ENCODE measurements at places on chromosomes 1 and 21.

- DNase-seq, result no peak
Measured at GRCh38 chr1:151486557-151486956, 24.6 kb upstream of the CGN start.

DNA sequence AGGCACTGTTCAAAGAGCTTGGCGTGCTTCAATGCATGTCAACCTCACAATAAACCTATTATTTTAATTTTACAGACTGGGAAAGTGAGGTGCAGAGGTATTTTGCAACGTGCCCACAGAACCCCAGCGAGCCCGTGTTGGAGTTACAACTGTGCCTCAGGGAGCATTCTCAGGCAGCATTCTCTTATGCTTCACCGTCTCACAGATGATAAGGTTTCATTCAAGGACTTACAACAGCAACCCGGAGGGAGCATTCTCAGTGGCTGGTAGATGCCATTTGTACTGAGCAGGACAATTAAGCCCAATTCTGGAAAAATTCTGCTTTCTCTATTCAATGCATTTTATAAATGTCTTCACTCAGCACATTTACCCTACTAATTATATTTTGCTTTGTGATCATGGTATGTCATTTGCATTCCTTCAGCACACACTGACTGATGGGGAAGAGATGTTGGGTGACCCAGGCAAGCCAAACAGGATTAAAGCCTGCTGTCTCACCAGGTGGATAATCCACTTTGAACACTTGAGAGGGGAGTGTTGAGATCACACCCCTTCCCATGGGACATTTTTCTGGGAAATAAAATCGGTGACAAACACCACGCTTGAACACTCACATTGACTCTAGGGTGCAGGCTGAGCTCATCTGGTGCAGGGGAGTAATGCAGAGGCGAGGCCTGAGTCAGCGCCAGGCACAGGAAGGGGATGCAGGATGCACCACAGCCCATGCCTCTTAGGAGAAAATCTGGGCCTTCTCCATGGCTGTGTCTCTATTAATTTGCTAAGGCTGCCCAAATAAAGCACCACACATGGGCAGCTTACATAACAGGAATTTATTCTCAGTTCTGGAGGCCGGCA lies 113.9 kb downstream of the CLIC6 start:
- DNase-seq, result no peak

DNA sequence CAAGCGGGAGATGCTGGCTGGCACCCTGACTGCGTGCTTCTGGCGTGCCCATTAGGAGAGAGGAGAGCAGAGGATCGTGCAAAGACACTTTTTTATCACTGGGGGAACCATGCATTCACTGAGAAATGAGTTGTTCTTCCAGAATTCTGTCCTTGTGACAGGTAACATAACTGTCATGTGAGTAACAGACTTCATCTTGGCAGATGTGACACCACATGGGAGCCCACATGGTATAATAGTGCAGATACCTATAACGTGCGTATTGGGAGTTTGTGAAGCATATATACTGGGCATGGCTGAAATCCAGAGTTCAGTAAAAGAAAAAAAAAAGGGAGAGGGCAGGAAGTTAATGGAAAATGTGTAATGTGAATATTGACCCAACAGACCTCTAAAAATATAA lies 159.6 kb upstream of the BACE2 start:
- DNase-seq, result no peak

- no peak for DNase-seq
Measured at GRCh38 chr1:201072922-201073321, 39.3 kb downstream of the CACNA1S start.

DNA sequence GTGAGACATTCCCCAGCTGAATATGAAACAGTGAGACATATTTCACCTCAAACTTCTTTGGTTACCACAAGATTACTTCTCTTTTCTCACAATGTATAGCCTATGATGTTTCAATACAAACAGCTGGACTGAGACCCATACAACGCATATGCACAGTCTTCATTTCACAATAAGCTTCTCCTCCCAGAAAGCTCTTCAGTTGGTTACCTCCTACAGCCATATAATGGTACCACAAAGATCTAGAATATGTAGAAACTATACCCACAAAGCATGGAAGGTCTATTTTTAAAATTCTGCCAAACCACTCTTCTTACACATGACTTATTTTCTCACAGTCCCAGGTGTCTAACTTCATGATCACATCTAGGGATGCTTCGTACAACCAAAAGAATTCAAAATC lies 70.8 kb downstream of the JAK1 start:
- no peak for DNase-seq

- no peak for DNase-seq
Measured at GRCh38 chr1:61936839-61937238, 194.6 kb downstream of the PATJ start.

DNA sequence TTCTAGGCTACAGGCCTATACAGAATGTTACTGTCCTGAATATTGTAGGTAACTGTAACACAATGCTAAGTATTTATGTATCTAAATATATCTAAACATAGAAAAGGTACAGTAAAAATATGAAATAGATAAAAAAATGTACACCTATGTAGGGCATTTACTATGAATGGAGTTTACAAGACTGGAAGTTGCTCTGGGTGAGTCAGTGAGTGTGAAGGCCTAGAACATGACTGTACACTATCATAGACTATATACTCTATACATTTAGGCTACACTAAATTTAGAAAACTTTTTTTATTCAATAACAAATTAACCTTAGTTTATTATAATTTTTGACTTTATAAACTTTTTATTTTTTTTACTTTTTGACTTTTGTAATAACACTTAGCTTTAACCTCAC lies 136.9 kb downstream of the DUSP10 start:
- DNase-seq, result no peak

- DNase-seq, result no peak
Measured at GRCh38 chr1:7810395-7810794, 26.3 kb downstream of the PER3 start.

DNA sequence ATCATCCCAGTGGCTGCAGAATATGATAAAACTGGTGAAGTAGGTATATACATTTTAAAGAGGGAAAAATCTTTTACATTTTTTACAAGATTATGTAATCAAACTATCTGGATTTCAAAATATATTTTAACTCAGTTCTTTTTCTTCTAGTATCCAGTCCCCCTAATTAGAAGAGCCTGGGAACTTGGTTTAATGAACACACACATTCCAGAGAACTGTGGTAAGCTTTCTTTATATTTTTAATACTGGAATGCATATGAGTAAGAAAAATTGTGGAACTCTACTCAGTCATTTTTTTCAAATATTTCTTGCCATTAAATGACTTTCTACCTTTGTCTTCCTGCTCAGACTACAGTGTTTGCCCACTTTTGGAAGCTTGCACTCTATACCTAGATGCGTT lies 8.2 kb downstream of the ACADM start:
- no peak for DNase-seq

DNA sequence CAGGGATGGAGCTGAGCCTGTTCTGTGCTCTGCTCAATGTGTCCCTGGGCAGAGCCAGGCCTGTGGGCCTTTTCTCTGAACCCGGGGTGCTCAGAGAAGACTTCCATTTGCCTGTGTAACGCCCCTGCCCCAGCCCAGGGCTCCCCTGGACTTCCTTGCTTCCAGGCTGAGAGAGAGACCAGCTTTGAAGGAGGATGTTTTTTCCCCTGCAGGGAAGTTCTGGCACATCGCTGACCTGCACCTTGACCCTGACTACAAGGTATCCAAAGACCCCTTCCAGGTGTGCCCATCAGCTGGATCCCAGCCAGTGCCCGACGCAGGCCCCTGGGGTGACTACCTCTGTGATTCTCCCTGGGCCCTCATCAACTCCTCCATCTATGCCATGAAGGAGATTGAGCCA lies 10.2 kb downstream of the SMPDL3B start:
- DNase-seq, result no peak

DNA sequence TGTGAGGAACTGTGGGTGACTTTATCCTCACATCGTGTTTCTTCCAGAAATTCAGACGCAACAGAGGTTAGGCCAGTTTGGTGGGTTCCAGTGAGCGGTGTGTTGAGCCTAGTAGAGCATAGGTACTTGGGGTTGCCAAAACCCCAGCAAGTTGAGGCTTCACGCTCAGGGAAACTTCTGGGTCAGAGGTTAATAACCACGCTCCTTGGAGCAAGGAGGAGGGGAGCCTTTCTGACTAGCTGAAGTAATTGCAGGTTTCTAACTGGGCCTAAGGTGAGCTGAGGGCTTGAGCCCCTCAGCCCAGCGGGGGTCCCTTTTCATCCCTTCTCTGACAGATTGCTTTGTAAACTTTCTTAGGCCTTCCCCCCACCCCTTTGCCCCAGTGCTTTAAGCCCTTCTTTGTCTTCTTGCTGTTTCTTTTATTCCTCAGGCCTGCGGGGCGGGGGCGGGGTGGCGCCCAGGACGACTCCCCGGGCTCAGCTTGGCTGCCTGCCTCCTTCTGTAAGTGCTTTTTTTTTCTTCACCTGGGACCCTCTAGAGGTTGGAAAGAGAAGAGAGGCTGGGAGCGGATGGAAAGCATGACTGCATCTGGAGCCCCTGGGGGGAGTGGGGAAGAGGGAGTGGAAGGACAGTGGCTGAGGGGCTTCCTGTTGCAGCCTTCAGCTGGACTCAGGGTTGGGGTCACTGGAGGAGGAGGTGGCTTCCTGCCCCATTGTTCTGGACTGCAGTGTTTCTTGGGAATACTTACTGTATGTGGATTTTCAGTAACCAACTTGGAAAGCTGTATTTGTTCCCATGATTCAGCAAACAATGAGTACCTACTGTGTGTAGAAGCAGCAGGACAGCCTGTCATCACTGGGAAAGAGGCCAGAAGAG lies 1.3 kb upstream of the ZNF436 start:
- no peak for DNase-seq

DNA sequence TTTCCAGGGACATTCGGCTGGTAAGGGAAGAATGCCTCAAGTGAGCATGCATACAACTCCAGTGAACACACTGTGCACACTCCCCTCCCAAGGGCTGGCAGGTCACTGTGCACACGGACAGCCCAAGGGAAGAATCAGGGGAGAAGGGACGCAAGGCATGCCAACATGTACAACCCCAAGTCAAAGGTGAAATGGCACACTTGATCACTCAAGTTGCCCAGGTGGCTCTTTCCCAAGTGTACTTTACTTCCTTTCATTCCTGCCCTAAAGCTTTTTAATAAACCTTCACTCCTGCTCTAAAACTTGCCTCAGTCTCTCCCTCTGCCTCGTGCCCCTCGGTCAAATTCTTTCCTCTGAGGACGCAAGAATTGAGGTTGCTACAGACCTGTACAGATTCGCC lies 13.5 kb upstream of the SLC1A7 start:
- DNase-seq, result no peak

DNA sequence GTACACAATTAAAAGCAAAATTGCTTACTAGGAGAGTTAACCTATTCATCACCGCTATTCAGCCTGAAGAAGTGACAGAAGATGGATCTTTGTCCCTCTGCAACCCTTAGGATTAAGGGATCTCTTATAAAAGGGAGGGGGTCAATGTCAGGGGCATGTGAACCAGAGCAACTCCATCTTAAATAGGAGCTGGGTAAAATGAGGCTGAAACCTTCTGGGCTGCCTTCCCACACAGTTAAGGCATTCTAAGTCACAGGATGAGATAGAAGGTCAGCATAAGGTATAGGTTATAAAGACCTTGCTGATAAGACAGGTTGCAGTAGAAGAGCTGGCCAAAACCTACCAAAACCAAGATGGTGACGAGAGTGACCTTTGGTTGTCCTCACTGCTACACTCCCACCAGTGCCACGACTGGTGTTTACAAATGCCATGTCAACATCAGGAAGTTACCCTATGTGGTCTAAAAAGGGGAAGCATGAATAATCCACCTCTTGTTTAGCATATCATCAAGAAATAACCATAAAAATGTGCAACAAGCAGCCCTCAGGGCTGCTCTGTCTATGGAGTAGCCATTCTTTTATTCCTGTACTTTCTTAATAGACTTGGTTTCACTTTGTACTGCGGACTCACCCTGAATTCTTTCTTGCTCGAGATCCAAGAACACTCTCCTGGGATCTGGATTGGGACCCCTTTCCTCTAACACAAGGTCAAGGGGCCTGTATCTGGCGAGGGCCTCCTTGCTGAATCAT lies 35.3 kb upstream of the NEK2 start:
- DNase-seq, result no peak

DNA sequence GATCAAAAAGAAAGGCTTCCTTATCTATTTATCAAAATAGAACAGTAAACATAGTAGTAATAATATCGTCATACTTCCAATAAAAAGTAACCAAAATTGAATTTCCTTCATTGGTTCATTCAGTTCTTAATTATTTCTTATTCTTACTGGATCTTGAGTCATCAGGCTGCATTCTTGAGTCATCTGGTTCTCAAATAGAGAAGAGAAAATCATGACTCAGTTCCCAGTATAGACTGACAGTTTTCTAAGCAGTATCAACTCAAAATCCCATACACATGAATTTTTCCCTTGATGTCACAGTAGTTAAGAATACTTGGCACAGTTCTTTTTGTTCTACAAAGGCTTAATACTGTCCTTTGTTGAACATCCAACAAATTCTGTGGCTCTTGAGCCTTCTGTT lies 626.9 kb upstream of the ADGRL4 start:
- DNase-seq, result no peak

DNA sequence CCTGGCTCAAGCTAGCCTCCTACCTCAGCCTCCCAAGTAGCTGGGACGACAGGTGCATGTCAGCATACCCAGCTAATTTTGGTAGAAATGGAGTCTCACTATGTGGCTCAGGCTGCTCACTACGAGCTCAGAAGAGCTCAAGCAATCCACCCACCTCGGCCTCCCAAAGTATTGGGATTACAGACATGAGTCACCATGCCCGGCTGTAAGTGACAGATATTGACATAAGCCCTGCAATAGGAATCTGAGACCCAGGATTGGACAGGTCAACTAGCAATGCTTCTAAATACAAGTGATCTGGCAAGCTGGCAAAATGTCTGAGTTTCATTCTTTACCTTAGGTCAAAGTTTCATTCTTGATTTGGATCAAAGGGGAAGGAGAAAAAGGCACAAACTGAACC lies 40.5 kb upstream of the H6PD start:
- DNase-seq, result no peak
